NCI-H2171 treated with DMSO at 0.1 percent for 48 hours (cell line): ENCODE measurements at places on chromosomes 4 and X.

DNA sequence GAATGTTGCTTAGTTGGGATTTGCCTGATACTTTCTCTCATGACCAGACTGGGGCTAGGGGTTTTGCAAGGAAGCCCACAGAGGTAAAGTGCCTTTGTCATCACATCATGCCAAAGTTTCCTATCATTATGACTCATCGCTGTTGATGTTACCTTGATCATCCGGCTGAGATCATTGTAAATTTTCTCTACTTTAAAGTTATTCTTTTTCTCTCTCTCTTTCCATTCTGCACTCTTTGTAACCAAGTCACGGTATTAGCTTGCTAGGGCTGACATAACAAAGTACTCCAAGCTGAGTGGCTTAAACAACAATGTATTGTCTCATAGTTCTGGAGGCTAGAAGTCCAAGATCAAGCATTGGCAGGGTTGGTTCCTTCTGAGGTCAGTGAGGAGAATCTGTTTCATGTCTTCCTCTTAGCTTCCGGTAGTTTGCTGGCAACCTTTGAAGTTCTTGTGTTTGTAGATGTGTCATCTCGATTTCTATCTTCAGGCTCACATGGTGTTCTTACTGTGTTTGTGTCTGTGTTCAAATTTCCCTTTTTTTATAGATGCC is 113.0 kb downstream of the DTHD1 start:
- DNase-seq: no peak

- no peak for DNase-seq
Measured at GRCh38 chrX:69207216-69207615, 42.0 kb upstream of the PJA1 start.

GRCh38 chr4:160009656-160010493 is 907.0 kb downstream of the RAPGEF2 start:
- no peak for DNase-seq

GRCh38 chr4:101711590-101712260 is 78.8 kb upstream of the BANK1 start:
- peak; percentile 91 for DNase-seq

GRCh38 chrX:107025545-107025944 is 25.5 kb upstream of the MORC4 start:
- peak; percentile 15 for DNase-seq

GRCh38 chr4:80215449-80216052 is 18.2 kb downstream of the PRDM8 start:
- DNase-seq: peak; percentile 66

- no peak for DNase-seq
Measured at GRCh38 chr4:17170131-17170530, 271.7 kb upstream of the LDB2 start.

GRCh38 chr4:54400188-54400587 is 171.1 kb downstream of the PDGFRA start:
- DNase-seq: no peak

GRCh38 chr4:36206012-36206411 is 38.3 kb downstream of the ARAP2 start:
- no peak for DNase-seq

- no peak for DNase-seq
Measured at GRCh38 chr4:152486429-152487389, 49.2 kb downstream of the FBXW7 start.

GRCh38 chr4:146063143-146063542 is 112.4 kb upstream of the LSM6 start:
- no peak for DNase-seq

DNA sequence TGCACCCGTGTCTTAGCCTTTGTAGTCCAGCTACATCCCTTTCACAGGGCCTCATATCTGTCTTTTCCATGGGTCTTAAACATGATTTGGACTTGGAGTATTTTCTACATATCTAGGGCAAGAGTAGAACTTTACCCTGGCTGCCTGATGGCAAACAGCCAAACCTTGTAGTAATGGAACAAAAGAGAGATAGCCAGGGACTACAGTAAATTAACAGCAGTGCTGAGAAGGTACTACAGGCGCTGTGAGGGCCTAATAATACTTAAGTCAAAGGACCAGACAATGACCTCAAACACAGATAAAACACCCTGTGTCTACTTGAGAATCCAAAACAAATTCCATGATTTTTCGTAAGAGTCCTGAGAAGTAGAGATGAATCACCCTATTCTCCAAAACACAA is 111.0 kb upstream of the WDR17 start:
- DNase-seq: no peak
